ENCODE measurements at places on chromosomes 3 and 15. TPM values are rescaled to one million over a fixed set of nuclear protein-coding genes. Genes with fewer than 3 reads are reported as not detected.
A peak's percentile ranks its signal among the peaks of the same experiment; 100 is the strongest.

Gene TNFSF10
- 12.6 TPM for total RNA-seq

GRCh38 chr3:196502775-196503195, 783 bp downstream of the RNF168 start:
- H3K4me3 ChIP-seq = peak overlapping the region; percentile 99
- H3K27ac ChIP-seq = peak overlapping the region; percentile 99
- peaks cover 62% of the 10 kb centered on the region for H3K4me1 ChIP-seq
- H3K36me3 ChIP-seq = peaks cover 16% of the 10 kb centered on the region

Gene DUOX1
- total RNA-seq = 0.80 TPM

DNA sequence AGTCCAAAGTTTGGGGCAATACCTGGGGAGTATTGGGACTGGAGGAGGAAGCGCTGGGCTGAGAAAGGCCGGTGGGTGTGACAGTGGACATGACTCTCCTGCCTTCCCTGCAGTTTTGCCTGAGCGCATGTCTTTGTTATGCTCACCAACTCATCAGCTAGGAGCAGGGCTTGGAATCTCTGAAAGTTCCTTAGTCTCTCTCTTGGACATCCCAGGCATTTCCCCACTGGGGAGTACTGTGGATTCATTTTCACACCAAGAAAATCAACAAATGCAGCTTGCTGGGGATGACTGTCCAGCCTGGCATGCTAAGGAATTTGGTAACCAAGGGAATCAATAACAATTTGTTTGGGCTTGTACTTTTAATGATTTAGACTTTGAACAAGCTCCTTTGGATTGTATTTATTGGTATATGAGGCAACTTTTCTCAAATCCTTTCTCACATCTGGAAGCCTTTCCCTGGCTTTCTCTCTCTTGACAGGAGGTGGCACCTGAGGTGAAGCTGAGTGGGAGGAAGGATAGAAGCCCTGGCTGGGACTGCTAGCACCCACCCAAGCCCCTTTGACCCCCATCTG, 48.5 kb upstream of the CHST2 start:
- no peaks in the 10 kb centered on the region for H3K36me3 ChIP-seq
- no peak for DNase-seq
- H3K4me1 ChIP-seq = no peaks in the 10 kb centered on the region

Gene AP3B2
- 0.80 TPM for total RNA-seq

GRCh38 chr15:34808016-34808415, 12.7 kb upstream of the ACTC1 start:
- no peak overlapping the region for H3K27ac ChIP-seq
- no peaks in the 10 kb centered on the region for H3K27me3 ChIP-seq
- H3K4me1 ChIP-seq = peaks cover 8% of the 10 kb centered on the region
- no peaks in the 10 kb centered on the region for H3K36me3 ChIP-seq

Measured in left ventricle myocardium inferior (tissue), 1 donor.